ENCODE measurements at places on chromosomes 4 and X. TPM values are rescaled to one million over a fixed set of nuclear protein-coding genes. Genes with fewer than 3 reads are reported as not detected.
A peak's percentile ranks its signal among the peaks of the same experiment; 100 is the strongest.

DNA sequence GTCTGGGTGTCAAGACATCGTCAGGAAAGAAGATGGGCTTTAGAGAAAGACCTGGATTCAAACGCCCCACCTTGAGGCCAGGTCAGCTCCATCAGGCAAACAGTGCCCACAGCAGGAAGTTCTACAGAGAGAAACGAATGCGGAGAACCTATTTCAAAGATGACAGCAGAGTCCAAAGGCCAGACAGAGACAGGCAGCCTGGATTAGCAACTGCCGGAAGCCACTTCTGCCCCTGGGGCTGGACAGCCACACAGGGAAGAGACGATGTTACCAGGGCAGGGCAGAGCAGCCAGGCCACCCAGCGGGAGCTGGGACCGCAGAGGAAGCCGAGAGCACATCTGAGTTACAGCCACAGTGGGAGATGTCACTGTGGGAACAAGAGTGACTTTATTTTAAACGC lies 1.2 kb downstream of the C4orf50 start:
- no peak overlapping the region for H3K4me3 ChIP-seq
- no peak for DNase-seq
- no peak overlapping the region for H3K27ac ChIP-seq
- H3K27me3 ChIP-seq = no peaks in the 10 kb centered on the region
- no peaks in the 10 kb centered on the region for H3K36me3 ChIP-seq

The EDNRA gene
- total RNA-seq = 1.5 TPM

DNA sequence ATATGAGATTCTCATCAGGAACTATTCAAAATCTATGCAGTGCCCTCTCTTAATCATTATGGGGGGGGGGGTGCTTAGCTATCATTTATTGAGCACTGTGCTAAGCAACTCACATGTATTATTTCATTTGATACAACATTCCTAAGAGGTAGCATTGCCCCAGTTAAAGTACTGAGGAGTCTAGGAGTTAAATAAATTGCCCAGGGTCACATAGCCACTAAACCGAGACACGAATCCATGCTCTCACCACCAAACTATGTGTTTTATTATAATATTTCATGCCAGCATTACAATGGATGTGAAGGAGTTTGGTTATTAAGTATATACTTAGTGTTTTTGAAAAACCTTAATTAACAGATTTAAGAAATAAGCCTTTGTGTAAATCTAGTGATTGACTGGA lies 131.4 kb downstream of the CBR4 start:
- DNase-seq = no peak
- H3K4me1 ChIP-seq = peaks cover 25% of the 10 kb centered on the region
- H3K36me3 ChIP-seq = no peaks in the 10 kb centered on the region
- H3K27ac ChIP-seq = peak overlapping the region; percentile 83

DNA sequence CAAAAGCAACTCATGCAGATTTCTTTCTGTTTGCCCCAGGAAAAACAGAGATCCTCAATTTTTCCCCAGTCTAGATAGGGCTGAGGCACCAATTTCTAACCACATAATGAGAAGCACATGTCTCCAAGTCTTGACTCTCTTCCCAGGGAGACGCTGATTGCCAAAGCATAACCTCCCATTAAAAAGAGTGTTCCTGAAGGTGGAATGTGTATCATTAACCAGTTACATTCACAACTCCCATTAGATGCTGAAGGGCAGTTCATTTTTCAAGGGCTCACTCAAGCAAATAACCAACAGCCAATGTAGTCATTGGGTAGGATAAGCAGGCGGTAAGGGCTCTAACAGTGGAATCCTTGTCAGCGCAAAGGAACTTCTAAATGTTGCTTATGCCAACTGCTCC lies 27.5 kb downstream of the TMEM47 start:
- no peaks in the 10 kb centered on the region for H3K4me1 ChIP-seq
- no peaks in the 10 kb centered on the region for H3K36me3 ChIP-seq
- H3K27me3 ChIP-seq = no peaks in the 10 kb centered on the region
- H3K4me3 ChIP-seq = no peak overlapping the region
- H3K27ac ChIP-seq = no peak overlapping the region

DNA sequence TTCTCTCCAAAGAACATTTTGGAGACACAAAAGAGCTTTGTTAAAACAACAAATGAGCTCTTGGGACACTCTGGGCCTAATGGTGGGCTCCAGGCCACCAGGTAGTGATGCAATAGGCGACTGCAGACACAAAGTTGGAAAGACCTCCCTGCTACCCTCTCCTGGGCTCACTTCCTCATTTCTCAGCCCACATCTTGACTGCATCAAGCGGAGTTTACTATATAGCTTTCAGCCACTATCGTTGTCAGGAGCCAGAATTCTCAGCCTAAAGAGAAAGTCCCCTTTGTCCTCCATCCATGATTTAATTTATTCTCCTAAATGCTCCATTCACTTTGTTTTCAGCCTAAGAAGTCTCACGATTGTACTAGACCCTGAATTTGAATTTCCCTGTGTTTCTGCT lies 114.9 kb downstream of the EFHC2 start:
- no peaks in the 10 kb centered on the region for H3K36me3 ChIP-seq
- no peak overlapping the region for H3K4me3 ChIP-seq
- H3K4me1 ChIP-seq = no peaks in the 10 kb centered on the region
- H3K27ac ChIP-seq = no peak overlapping the region
- DNase-seq = no peak
